Esophagus squamous epithelium (tissue), 5 donors: ENCODE measurements at places on chromosomes 11 and 22.

DNA sequence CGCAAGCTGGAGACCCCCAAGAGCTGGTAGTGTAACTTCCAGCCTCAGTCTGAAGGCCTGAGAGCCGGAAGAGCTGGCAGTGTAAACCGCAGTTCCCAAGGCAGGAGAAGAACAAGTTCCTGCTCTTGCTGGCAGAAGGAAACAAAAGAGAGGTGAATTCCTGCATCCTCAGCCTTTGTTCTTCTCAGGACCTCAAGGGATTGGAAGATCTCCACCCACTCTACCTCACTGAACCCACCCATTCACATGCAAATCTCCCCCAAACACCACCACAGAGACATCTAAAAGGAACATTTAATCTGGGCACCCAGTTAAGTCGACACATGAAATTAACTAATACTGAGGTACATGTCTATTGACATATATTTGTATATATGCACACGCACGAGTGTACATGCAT lies 1310.3 kb downstream of the TBC1D22A start:
- DNase-seq, result no peak

DNA sequence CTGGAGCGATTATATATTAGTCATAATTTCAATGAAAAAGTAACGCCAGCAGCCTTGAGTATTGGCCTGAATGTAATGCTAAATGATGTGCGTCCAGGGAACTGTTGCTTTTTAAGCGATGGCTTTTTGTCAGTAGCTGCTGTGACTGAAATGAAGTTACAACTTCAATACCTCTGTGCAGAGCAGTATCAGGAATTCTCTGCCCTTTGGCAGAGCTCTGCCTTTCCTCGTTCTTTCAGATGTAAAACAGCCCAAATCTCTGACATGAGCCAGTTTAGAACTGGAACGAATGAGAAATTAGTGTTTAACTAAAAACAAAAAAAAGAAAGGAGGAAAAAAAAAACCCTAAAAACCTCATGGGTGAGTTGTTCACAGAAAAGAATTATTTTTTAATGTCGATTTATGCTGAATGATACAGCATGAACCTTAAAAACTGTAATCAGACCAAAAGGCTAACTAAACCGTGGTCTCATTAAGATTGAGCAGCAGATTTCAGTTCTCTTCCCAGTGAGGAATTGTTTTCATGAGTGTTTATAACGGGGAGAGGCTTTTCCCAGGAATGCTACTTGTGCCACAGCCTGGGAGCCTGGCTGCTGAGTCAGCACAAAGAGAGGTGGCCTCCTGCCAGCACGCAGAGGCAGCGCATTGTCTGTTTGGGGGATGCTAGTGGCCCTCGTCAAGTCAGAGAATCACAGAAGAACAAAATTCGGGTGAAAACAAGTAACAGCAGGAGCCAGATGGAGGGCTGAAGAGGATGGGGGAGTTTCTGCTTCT lies 146.2 kb upstream of the RASSF10 start:
- DNase-seq, result no peak

- no peak for DNase-seq
Measured at GRCh38 chr22:31436132-31436531, 36.7 kb downstream of the DRG1 start.

DNA sequence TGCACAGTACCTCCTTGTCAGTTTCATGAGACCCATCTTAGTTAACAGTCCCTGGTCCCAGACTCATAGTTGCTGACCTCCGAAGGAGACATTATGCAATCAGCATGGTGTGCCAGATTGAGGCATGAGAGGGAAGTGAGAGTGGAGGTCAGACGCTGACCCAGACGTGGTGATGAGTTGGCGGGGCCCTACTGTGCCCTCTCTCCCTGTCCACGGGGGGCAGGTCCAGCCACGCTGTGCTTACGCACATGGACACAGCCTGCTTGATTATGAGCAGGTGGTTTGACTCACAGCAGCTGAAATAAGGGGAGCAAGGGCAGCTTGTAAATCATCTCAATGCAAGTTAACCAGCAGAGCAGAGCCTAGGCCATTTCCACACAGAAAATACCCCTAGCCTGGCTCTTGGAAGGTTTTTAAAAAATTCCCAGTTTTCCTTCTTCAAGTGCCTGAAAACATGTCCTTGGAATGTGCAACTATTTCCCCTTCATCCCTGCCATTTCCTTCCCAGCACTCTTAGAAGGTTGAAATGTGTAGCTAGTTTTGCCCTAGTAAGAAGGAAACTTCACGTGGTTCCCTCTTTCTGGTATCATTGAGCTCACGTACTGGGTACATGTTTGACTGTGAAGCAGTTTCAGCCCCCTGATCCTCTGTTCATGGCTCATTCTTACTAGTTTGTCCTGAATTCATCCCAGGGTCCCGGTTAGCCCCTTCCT lies 122.6 kb upstream of the SORL1-AS1 start:
- DNase-seq, result no peak

DNA sequence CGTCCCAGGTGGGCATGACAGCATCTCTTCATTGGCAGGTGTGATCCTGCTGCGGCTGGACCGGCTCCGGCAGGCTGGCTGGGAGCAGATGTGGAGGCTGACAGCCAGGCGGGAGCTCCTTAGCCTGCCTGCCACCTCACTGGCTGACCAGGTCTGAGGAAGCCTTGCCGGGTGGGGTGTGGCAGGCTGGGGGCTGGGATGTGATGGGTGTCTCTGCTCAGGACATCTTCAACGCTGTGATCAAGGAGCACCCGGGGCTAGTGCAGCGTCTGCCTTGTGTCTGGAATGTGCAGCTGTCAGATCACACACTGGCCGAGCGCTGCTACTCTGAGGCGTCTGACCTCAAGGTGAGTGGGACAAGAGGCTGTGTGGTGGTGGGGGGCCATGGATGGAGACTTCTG lies 3.5 kb downstream of the LARGE2 start:
- DNase-seq, result no peak

GRCh38 chr11:96211436-96211835 lies 131.6 kb downstream of the MAML2 start:
- no peak for DNase-seq

DNA sequence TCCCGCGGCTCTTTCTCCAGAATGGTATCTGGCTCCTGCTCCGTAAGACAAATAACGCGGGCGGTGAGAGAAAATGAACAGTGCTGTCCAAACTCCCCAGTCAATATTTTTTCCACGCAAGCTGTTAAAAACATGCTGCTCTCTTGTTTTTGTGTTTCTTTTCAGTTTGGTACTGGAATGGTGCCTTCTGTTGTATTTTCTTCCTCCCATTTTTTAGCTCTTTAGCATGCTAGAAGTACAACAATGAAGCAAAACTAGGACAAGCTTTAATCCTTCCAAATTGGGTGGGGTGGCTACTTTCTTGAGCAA lies 599 bp upstream of the PPP2R1B start:
- no peak for DNase-seq

GRCh38 chr11:134033276-134033675 lies 35.6 kb upstream of the JAM3 start:
- no peak for DNase-seq

DNA sequence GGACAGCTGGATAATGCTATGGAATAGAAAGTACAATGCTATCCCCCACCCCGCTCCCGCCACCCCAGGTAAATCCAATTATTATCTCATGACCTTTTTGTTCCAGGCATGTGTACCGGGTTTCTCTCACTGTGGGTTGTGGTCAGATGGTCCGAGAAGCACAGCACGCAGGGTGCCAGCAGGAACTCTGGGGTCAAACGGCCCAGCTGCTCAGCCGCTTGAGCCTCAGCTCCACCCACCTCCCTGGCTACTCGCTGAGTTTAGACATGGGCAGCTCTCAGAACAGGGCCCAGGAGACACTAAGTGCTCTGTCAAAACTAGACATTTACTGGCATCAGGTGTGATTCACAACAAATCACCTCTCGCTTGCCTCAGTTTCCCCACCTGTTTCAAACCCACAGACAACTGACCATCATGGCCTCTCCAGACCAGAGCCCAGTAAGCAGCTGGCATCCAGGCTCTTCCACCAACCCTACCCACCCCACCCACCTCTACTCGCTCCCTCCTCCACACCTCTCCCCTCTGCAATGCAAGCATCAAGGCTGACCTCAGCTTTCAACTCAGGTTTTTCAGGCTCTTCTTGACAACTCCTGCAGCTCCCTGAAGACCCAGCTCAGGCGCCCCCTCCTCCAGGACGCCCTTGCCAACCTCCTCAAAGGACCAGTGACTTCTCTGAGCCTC lies 13.0 kb upstream of the MFNG start:
- DNase-seq, result no peak

DNA sequence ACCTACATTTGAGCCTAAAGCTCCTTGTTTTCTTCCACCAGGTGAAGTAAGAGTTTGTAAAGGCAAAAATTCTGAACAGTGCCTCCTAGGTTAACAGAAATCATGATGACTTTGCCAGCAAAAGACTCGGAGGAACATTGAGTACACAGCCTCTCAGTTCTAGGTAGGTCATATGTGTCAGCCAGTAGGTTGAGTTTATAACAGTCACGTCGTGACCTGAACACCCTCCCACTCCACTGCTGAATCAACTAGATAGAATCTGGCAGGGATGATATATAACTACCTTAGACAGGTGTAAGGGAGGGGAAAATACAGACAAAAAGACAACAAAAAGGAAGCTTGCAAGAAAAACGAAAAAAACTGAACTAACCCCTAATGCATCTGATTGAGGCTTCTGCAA lies 12.8 kb upstream of the ASPHD2 start:
- no peak for DNase-seq

DNA sequence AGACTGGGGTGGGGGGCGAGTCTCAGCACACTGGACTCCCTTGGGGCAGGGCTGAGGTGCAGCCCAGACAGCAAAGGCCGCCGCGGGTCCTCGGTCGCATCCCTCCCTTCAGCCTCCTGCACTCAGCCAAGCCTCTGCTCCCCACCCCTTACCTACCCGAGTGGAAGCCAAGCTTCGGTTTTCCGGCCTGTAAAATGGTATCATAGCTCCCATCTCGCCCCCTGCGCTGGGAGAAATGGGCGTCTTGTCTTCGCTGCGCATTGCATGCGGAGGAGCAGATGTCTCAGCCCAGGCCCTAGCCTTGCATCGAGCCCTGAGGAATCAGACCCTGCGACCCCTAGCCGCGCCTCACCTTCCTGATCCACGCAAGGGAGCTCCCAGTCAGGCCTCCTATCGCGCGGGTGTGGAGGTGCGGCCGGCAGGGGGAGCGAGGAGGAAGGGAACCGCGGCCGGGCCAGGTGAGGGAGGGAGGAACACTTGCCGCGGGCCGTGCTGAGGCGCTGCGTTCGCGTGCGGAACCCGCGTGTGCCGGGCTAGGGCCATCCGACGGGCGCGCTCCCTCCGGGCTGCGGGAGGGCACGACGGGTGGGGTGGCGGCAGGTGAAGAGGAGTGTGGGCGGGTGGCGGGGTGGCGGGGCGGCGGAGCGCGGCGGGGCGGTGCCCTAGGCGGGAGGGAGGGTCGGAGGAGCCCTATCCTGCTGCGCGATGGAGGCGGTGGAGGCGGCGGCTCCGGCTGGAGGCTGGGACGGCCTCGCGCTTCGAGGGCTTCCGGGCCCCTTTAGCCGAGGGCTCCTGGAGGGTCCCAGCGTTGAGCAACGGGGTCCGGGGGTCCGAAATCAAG lies 4.1 kb upstream of the TBX1 start:
- no peak for DNase-seq

- DNase-seq, result no peak
Measured at GRCh38 chr11:12087075-12088004, 23.1 kb upstream of the MICAL2 start.

DNA sequence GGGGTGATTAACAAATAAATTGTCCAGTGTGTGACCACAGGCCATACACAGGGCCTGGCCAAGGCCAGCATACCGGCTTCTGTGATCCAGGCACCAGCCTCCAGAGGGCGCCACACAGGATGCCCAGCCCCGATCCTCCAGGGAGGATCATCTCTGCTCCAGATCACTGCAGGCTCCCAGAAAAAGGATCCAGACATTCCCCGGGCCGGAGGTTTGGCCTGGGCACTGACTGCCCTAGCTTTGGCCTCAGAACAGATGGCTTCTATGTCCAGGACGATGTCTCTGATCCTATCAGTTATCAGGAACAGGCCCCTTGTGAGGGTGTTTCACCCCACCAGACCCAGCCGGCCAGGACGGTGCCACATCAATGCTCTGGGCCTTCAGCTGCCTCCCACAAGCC lies 74.5 kb upstream of the LMO1 start:
- DNase-seq, result no peak

- no peak for DNase-seq
Measured at GRCh38 chr22:49977578-49977977, 17.0 kb downstream of the PIM3 start.

DNA sequence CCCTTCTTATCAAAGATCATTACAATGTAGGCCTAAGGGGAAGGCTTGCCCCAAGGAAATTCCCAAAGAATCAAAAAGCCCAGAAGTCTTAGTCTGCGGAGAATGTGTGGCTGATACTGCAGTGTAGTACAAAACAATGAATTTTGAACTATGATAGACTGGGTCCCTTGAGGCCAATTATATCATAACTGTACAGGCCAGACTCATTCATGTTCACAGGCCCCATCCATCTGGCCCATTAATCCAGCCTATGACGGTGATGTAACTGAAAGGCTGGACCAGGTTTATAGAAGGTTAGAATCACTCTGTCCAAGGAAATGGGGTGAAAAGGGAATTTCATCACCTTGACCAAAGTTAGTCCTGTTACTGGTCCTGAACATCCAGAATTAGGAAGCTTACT lies 35.2 kb downstream of the IGLL1 start:
- no peak for DNase-seq

DNA sequence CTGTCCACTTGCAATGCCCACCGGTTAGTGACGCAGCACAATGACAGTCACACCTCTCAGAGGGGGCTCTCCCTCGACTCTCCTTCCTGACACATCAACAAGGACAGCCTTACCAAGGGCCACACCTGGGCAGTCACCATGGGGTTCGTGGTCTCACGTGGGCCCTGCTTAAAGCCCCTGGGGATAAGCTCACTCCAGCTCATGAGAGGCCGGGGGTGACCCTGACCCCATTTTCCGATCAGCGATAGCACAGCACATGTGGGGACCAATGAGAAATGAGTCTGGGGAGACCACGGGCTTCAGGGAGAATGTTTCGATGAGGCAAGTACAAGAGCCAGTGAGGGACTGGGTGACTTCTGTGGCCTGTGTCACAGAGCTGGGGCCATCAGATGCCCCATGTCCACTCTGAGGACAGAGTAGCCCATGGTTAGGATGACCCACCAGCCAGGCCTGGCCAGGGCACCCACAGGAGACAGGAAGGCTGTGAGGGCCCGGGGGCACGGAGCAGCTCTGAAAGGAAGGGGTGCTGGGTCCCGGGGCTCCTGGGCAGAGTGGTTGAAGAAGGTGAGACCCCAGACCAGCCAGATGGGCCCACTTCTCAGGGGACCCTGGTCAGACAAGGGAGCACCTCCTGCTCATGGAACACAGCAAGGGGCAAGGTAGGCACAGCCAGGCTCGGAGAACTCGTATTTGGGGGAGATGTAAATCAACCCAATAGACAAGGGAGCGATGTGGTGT lies 128.8 kb downstream of the MED15 start:
- DNase-seq, result no peak
